ENCODE measurements at places on chromosomes 7 and 10.

DNA sequence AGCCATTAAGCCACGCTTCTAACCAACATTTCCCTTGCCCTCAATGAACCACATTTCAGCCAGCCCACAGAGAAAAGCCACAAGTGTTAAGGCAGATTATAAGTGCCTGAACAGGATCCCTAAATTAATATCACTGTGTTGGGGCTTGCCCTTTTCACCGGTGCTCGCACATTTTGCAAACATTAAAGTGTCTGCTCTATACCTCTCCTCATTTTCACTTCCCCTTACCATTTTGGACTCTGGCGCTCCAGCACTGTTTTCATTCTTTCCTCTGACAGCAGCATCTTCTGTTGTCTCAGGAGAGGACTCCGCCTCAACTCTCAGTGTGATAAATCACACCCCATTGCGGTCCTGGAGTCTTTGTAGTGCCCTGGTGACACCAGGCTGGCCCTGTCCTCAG lies 274.2 kb downstream of the BAMBI start:
- no peak for DNase-seq

DNA sequence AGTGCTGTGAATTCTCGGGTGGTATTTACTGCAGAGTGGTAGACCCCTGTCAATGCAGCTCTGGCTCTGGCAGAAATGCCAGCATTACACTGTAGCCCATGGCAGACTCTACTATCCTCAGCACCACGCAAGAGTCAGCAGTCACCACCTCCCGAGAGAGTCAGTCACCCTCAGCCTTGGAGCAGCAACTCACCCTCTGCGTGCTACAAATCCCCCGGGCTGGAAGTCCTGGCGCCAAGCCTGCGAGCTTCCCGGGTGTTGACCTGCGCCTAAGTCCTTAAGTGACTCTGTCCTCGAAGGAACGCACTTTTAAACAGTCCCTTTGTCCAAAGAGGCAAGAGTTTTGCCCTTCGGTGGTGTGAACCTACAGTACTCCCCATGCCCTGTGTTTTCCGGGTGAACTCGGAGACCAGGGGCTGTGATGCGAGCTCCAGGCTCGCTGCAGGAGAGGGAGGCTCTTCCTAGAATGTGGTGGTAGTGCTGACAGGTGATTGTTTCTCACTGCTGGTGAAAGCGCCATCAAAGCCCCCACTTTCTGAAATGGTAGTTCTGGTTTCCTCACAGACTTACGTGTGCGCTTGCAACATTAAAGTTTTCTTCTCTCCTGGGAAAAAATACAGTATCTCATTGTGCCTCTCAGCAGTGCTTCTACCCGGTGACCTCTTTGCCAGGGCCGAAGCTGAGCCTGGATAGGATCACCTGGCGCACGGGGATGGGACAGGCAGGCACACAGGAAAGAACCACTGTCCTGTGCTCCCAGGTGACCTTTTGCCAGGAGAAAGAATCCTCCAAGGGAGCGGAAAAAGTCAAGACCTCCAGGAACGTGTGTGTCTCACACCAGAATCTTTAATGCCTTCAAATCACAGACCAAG lies 33.1 kb upstream of the MBL2 start:
- no peak for DNase-seq

- no peak for DNase-seq
Observed at GRCh38 chr10:9052767-9053166, 998.3 kb downstream of the GATA3 start.

DNA sequence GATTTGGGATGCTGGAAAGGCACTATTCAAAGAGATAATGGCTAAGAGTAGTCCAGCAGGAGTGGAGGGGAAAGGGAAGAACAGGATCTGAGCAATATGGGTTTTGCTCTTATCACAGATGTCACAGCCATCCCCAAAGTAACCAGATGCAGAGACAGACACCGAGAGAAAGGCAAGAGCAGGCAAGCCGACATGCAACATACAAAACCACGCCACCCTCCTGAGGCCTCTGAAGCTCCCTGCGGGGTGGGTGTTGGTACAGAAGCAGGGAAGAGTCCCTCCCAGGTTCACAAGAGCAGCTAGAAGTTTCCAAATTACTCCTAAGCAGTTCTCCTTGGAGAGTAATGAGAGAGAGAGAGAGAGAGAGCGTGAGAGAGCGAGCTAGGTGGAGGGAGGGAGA lies 10.8 kb upstream of the C10orf53 start:
- DNase-seq, result no peak

- no peak for DNase-seq
Observed at GRCh38 chr10:133211141-133211830, 18.7 kb upstream of the UTF1 start.

DNA sequence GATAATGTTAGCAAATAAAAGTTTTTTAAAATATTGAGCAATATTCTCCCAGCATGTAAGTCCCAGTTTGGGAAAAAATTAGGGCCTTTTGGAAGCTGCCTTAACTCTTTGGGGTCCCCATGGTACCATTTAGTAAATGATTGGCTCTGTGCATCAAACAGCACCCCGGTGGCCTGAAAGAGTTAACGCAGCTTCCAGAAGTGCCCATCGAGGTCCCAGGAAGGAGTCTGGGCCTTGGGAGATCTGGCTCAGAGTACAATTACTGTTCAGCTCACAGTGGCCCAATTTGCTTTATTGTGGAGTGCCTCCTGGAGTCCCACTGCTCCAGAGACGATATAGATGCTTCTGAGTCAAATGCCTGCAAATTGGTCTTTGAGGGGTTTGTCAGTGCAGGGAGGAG lies 31.7 kb downstream of the WDFY4 start:
- no peak for DNase-seq

- DNase-seq, result no peak
Observed at GRCh38 chr7:114979388-114979787, 57.5 kb downstream of the MDFIC start.

DNA sequence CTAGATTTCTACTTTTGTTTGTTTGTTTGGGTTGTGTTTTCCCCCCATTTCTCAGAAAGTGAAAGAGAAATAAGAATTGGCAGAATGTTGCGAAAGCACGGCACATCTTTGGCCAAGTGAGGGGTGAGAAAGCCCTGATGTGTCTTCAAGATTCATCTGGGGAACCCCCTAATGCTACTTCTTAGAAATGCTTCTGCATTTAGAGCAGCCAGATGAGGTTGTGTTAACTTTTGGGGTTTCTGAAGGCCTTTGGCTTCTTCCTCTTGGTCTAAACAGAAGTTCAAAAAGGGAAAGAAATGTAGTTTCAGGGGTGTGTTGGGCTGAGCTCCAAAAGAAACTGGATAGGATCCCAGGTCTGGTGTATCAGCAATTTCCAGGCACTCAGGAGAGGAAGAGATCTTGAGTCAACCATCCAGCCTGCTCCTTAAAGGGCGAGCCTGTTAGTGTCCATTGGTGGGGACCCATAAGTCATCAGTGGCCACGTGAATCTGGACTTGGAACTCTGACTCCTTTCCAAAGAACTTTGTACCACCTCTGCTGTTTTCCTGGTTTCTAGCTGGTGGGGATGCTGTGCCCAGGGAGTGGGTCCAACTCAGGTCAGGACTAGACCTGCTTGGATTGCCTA lies 6.5 kb downstream of the DUSP5 start:
- DNase-seq, result no peak

- no peak for DNase-seq
Observed at GRCh38 chr10:93473161-93473560, 9.0 kb downstream of the MYOF start.

DNA sequence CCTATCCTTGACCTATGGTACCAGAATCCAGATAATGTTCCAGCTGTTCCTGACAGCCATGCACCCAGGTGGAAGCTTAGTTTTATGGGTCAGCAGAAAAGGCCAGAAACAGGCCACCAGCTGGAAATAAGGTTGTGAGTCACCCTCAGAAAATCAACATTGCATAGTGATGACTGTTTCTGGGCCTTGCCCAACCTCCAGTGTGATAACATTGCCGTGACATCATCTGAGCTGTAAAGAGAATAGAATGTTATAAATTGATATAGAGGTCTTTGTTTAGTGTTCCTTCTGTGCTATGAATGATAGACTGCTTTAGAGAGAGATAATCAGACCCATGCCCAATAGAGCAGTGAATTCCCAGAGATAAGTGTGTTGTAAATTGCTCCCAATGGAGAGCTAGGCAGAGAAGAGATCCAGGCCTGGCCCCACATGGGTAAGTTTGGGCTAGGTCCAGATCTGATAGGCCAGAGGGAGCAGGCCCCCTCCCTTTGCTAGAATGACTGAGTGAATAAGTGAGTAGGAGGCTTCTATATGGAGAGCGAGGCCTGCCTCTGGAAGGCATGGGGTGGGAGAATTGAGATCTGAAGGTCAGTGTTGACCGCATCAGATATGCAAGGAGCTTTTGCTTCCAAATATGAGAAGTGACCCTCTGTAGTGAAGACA lies 14.2 kb upstream of the HPS1 start:
- DNase-seq, result no peak

- DNase-seq, result no peak
Observed at GRCh38 chr7:143934526-143935325, at the start of gene OR2F2. OR2F2 (plus strand) TSS chr7:143935233; CDS start chr7:143935233, 0 bp downstream.

DNA sequence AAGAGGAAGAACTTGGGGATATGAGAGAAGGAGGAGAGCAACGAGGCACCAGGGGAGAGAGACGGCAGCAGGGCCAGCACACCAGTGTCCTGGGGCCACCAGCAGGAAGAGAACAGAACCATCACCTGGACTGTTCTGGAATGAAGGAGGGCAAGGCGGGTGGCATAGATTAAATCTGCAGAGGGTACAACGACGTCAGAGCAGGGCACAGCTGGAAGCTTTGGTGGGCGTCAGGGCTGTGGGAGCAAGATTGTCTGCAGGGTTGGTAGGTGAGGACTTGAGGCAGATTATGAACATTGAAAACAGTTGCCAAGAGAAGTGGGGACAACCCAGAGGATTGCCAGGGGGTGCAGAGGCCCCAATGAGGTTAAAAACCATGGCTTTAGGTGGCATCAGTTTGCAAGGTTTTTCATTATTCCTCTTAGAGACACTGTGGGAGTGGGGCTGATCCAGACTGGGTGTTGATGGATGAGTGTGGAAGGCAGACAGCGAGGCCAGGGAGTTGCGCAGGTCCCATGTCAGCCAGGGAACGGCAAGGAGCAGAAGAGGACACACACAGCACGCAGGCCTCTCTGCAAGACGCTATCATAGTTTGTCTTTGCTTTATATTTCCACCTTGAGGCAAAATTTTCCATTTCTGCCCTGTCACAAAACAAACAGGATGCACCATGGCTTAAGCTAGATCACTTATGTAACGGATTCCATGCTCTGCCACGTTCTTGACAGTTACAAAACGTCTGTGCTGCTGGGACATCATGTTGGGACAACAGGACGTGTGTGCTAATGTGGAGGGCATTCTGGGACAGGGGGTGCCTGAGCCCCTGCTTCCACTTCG lies 52.5 kb upstream of the LEP start:
- DNase-seq, result no peak

DNA sequence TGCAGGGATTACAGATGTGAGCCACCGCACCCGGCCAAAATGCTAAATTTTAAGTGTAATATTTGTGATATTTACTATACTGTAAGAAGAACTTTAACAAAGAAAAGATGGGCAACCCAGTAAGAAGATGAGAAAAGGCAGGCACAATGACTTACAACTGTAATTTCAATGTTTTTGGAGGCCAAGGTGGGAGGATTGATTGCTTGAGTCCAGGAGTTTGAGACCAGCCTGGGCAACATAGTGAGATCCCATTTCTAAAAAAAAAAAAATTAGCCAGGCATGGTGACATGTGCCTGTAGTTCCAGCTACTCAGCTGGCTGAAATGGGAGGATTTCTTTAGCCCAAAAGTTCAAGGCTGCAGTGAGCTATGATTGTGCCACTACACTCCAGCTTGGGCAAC lies 11.7 kb upstream of the GATAD1 start:
- DNase-seq, result no peak

DNA sequence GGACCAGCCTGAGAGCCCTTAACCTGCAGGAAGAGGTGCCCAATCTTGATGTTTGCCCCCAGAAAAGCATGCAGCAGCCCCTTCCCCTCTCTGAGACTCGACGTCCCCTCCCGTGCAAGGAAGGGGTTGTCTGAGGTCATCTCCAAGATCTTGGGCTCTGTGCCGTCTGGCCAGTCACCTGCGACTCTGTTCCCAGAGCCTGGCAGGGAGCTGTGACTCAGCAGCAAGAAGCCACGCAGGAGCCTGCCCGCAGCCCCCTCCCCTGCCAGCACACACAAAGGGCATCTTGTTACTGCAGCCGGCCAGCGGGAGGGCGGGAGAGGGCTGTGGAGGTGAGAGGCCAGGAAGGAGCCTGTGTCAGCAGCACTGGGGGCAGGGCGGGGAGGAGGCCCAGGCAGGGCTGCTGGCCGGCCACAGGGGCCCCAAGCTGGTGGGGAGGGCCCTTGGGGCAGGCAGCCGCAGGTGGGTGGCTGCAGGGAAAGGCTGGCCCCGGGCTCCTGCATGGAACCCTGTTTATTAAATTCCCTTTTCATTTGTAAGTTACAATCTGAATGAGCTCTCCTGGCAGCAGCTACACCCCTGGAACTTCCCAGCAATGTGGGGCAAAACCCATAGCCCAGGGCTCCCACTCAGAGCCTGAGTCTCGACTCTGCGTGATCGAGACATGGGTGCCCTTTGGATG lies 103.7 kb upstream of the ZMIZ1 start:
- no peak for DNase-seq

DNA sequence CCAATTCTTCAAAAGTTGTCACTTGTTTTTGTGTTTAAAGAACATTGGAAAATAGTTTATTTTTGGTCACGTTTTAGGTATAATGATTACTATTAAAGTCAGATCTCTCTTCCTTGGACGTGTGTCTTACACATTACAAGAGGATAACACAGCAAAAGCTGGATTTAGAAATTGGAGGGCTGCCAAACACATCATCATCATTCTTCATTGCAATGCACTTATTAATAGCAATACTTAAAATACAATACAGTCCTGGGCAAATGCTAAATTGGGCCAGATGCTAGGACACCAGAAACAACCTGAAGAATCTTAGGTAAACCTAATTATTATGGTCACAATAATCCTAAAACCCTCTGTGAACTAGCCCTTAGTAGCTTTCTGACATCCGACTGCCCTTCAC lies 303.6 kb downstream of the DGKB start:
- no peak for DNase-seq

DNA sequence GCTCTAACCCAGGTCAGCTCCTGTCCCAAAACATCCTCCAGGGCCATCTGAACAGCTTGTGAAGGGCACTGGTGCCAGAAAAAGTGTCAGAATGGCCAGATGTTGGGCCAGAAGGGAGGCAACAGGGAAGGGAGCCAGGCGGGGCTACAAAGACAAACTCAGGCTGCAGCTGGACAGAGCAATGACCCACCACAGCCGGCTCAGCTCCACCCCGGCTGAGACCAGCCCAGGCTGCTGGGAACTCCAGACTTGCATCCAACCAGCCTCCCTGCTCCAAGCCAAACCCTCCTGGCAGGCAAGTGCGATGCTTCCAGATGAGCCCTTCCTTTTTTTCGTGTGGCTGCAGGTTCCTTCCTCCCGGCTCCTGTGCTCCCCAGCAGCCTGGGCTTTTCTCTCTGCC lies 466.9 kb downstream of the PTPRN2 start:
- no peak for DNase-seq

Measured in SK-N-MC (cell line).